ENCODE measurements at places on chromosomes 5 and 9.

DNA sequence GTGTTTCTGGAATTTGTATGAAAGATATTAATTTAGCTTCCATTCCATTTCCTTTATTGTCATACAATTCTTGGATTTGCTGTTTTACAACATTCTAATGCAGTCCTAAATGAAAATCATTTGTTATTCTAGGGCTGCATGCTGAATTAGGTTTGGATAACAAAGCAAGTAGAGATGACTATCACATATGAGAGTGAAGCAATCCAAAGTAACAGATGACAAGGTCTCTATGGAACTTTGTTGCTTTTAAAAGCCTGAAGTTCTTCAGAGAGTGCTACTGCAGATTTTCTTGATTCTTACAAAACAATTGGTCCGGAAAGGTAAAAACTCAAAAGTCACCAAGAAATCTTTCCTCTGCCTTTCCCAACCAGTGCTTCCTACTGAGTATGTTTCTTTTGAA, 56.9 kb upstream of the VCAN start:
- no peak for DNase-seq

DNA sequence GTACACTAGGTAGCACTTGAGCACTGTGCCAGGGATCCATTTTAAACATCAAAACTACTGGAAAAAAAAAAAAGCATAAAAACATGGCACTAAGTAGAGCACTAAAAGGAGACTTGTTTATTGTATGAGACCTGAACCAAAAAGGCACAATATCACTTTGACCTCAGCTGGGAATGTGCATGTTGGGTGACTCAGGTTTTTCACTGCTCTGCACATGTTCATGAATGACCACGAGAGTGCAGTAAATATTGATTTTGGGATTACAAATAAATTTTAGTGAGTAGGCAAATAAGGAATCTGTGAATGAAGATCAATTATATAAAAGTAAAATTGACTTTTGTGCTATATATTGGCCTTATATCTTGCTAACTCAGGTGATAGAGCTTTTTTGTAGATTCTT, 11.8 kb downstream of the RMI1 start:
- DNase-seq, result no peak

- DNase-seq, result no peak
These were observed 250.9 kb downstream of the YTHDC2 start for GRCh38 chr5:113764382-113764781.

GRCh38 chr5:154044099-154044498, 5.3 kb downstream of the MFAP3 start:
- no peak for DNase-seq

- no peak for DNase-seq
These were observed 31.3 kb downstream of the ANKHD1 start for GRCh38 chr5:140432916-140433315.

GRCh38 chr9:21160178-21160577, 6.3 kb downstream of the IFNA21 start:
- no peak for DNase-seq

DNA sequence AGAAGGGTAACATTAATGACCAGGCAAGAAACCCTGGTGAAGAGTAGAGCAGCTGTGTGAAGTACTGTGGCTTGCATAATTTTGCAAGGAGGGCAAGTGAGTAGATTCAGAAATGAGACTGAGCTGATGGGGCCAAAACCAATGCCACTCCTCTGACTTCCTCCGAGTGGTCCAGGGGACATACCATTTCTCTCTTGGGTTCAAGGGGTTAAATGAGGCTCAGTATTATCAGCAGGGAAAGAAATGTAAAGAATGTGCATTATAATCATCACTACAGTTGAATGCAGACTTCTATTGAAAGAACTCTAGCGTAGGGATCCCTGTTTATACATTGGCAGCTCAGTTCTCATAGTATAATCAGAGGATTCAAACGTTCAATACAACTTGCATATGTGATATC, 9.9 kb downstream of the POLR3G start:
- no peak for DNase-seq

- no peak for DNase-seq
These were observed 160.2 kb downstream of the DENND1A start for GRCh38 chr9:123769719-123770118.

- no peak for DNase-seq
These were observed 19.8 kb downstream of the JADE2 start for GRCh38 chr5:134545070-134545868.

DNA sequence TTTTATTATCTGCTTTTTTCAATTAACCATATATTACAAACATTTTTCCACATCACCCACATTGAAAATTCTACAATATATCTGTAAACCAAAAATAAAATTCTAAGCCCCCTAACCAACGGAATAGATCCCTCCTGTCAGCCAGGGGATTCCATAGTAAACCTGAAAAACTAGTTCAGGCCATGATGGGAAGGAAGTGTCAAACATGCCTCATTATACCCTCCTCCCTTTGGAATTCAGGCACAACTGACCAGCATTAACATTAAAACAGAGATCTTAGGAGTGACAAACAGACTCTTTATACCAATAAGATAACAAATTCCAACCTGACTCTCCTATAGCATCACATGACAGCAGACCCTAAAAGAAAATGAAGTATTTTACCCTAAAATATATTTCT, 113.7 kb upstream of the DMRT1 start:
- DNase-seq, result no peak

DNA sequence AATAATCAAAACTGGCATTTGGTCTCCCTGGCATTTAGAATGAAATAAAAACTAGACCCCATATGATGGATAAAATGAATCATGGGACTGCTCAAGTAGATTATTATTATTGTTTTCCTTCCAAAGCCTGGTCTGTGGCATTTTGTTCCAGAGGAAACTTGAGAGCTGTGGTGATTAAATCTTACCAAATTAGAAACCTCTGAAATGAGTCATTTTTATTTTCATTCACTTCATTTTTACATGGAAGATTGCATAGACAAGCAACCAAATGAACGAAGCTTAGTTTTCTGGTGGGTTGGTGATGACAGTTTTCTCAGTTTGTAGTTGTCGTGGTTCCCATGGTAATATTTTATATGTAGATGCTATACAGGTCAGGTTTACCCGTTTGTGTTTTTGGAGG, 23.4 kb downstream of the PAM start:
- no peak for DNase-seq

GRCh38 chr9:136900988-136901515, 14.7 kb downstream of the TRAF2 start:
- DNase-seq, result no peak

- DNase-seq, result no peak
These were observed 1072.6 kb upstream of the COX7C start for GRCh38 chr5:85545129-85545528.

- DNase-seq, result no peak
These were observed 38.5 kb upstream of the FCHO2 start for GRCh38 chr5:72917371-72917776.

GRCh38 chr9:13941714-13942113, 372.2 kb downstream of the NFIB start:
- DNase-seq, result no peak

GRCh38 chr5:84285641-84286637, 98.7 kb downstream of the EDIL3 start:
- no peak for DNase-seq

- no peak for DNase-seq
These were observed 15.3 kb upstream of the TMEM250 start for GRCh38 chr9:136133959-136134484.

GRCh38 chr5:34721327-34721726, 65.2 kb downstream of the RAI14 start:
- DNase-seq, result no peak

DNA sequence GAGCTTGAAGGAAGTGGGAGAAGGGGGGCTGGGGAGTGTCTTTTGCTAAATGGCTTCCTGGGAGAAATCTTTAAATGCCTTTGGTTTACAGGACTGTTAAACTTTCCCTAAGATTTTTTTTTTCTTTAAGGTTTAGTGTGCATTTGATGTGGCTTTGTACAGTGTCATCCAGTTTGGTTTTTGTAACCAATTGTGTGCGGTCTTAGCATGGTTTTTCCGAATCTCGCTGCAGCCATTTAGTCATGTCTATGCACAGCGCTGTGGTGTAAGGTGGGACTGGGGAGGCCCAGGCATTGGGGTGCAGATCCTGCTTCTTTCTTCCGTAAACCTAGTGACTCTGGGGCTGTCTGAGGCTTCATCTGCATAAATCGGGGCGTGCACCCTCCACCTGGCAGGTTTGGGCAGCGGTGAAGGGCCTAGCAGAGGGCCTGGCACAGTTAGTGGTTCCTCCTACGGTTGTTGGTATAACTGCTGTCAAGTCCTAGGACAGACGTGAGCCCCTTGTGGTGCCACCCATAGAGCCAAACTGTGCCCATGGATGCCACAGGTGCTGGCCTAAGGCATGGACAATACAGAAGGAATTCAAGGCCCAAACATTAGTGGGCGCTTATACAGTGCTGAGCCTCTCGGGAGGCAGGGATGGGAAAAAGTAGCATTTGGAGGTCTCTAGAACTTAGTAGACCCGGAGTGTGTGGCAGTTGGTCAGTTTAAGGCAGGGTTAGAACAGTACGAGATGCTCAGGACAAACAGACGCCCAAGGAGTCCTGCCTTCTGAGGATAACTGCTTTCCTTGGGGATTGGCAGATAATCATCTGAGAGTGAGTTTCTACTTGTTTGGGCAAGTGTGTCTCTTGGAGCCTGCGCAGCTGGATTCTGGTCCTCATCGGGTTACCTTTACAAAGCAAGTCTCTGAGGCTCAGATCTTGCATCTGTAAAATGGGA, 1.5 kb downstream of the PRRC2B start:
- no peak for DNase-seq

GRCh38 chr5:79493596-79494345, 20.2 kb downstream of the HOMER1 start:
- no peak for DNase-seq

DNA sequence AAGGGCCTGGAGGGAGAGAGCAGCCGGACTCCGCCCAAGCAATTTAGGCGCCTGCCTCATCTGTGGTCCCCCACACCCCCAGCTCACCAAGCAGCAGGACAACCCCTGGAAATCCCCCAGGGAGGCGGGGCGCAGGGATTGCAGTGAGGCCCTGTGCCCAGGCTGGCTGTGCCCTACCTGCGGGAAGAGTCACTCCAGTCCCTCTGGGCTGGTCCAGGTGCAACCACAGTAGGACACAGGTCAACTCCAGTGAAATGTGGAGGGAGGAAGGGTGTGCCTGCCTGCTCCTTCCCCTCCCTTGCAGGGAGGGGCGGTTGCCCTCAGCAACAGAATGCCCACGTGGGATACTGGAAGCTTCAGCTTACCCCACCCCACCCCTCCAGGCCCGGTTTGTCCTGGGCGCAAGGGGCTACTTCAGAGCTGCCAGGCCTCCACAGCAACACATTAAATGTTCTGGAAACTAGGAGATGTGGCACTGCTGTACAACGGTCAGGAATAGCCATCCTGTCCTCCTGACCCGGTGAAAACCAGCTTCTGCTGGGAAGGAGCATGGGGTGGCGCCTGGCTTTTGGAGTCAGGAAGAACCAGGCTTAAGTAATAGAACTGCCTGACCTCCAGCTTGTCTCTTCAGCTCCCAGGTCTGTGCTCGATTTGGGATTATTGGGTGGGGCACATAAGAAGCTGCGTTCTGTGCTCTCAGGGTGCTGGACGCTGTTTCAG, 22.5 kb downstream of the ABO start:
- DNase-seq, result no peak

DNA sequence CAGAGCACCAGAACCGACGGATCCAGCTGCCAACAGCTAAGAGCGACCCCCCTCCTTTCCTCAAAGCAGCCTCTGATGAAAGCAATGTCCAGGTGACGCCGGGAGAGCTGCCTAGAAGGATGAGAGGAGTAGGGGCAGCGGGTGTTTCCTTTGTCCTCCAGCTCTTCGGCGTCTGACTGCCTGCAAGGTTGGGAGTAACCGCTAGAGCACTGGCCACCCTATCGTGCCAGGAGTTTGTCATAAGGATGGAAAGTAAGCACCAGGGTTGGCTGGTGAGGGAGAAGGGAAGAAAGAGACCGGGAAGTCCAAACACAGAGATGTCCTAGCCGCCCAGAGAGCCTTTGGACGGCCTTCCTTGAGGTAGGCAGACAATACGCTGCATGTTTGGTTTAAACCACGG, 10.8 kb downstream of the MRPL36 start:
- DNase-seq, result no peak

DNA sequence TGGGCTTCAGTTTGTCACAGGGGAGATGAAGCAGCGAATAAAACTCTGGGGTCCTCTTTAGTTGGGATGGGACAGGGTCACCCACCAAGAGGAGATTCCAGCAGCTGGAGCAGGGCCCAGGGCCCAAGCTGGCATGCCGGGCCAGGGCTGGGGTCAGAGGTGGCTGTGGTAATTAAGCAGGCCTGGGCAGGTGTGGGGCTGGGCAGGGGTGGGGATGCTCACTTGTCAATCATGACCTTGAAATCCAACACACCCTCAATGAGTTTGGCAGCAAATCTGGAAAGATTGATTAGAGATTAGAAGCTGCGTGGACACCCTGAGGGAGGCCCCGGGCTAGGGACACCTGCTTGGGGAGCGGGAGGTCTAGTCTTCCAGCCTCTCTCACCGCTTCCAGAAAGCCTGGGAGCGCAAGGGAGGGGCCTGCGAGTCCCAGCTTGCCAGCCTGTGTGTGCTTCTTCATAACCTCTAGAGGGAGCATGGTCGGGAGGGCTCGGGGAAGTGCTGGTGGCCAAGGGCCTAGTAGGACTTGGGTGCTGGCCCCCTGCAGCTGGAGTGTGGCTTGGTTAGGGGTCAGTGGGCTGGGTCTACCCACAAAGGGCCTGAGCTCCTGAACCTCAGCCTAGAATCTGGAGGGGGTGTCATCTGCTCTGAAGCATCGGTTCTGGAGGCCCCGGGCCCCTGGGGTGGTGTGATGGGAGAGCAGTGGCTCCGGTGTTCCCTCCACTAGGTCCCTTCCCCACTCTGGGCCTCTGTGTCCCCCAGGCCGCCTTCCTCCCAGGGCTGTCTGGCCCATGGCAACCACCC, 7.6 kb downstream of the CRAT start:
- DNase-seq, result peak; percentile 46
